NCI-H1436 treated with DMSO at 0.1 percent for 48 hours (cell line): ENCODE measurements at places on chromosomes 6 and 20.

DNA sequence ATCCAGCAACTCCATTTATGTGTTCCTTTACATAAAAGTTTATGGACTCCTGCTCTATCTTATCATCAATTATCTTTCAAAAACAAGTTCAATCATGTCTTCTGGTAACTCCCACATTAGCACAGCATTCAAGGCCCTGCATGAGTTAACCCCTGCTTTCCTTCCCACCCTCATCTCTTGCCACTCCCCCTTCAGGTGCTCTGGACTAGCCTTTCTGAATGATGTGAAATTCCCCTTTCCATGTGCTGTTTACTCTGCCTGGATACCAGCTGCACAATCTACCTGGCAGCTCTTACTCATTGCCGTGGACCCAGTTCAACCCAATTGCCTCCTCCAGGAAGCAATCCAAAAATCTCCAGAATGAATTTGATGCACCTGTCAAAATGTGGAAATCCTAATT is 11.9 kb downstream of the ADGRF4 start:
- DNase-seq: no peak

GRCh38 chr6:12178521-12178920 is 111.6 kb upstream of the EDN1 start:
- no peak for DNase-seq

- no peak for DNase-seq
These were observed 218.8 kb upstream of the MMS22L start for GRCh38 chr6:97501853-97502252.

- DNase-seq: no peak
These were observed 6.5 kb downstream of the ELOVL5 start for GRCh38 chr6:53342217-53342616.

DNA sequence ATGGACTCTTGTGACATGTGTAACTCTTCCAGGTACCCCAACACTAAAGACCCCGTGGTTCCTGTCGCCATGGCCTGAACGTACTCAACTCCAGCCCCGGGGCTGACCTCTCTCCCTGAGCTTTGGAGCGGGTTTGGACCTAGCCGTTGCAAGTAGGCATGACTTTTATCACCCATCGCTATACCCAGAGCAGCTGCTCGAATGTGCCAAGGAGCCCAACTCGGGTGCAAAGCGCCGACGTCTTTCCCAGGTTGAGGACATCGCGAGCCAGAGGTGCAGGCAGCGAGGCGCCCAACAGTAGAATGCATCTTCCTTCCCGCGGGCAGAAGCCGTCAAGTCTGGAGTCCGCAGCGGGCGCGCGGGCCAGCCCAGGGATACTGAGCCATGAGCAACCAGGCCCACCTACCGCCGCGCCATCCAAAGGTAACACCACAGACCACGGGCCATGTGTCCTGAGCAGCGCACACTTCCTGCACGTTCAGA is 5.7 kb upstream of the LAMP5 start:
- DNase-seq: no peak

DNA sequence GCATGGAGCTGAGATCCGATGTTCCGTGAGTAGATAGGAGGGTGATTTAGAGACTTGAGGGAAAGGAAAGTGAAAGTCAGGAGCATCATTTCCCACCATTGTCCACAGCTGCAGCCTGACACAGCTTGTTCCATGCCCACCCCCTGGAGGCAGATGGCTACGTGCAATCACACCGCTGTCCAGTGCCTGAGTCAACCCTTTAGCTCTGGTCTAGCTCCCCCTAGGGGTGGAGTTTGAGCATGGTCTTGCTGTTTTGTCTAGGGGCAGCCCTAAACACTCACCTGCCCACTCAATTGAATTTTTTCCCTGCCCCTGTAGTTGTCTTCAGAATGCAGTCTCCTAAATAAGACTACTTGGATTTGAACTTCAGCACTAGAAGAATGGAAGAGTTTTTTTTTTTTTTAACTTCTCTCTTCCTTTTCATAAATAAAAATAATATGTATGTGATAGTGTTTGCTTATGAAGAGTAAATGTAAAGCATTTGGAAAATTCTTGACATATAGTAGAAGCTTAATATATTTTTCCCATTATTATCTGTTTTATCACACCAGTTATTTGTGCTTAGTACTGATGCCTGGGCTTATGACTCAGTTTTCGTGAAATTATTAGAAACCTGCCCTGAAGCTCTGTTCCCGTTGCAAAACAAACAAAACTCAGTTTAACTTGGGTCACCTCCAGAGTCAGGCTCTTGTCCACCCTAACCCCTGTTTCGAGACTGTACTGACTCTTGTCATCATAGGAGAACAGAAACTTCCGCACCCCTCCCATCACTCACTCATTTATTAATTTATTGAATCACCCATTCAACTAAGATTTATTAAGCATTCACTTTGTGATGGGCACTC is 814.8 kb downstream of the MAFB start:
- DNase-seq: peak; percentile 10

DNA sequence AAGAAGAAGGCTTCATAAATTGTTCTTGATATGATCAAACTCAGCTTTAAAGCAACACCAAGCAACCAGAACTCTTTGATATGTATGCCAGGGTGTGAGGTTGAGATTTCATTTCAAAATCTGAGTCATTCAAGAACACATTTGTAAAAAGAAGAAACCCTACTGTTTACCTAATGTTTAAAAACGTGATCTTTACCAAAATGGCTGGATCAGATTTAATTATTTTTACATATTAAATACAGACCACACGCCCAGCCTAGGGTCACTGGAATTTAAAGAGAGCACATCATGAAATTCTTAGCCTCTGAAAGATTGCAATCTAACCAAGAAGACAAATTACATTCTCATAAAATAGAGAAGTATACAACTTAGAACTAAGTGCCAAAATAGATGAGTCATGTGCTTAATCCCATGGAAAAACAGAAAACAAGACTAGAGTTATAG is 206.8 kb upstream of the SMLR1 start:
- DNase-seq: no peak

DNA sequence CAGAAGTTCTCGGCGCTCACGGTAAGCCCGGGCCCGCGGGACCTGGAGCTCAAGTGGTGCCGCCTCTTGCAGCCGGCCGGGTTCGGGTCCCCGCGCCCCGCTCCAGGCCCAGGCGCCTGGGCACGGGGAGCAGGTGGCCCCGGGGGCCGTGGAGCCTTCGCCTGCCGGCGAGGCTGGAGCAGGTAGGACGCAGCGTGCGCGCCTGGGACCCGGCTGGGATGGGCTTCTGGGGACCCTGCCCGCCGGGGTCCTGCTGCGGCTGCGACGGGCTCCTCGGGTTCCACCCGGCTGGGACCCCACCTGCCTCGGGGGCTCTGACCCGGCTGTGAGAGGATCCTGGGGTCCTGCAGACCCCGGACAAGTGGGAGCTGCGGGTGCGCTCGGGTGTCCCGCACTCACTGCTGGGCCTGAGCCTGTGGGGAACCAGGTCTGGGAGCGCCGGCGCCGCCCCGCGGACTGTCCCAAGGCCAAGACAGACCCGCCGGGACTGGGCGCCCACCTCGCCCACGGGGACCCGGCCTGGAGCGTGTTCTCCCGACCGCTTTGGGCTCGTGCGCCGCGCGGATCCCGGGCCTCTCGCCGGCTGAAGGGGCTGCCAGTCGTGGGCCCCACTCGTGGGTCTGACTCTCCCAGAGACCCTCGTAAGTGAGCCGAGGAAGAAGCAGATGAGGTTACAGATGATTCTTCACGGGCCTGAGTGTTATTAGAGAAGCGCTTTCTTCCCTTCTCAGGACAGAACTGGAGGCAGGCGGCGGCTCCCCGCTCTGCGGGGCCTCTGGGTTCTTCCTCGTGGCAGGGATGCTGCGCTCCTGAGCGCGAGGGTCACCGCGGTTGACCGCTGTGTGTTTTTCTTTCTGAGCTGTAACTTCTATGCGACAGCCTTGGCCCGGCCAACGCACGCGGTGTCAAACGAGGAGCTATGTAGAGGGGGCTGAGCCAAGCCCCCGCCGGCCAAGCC is 729 bp downstream of the SMOC2 start:
- no peak for DNase-seq

GRCh38 chr6:155959898-155960495 is 504.4 kb upstream of the NOX3 start:
- DNase-seq: peak; percentile 24

DNA sequence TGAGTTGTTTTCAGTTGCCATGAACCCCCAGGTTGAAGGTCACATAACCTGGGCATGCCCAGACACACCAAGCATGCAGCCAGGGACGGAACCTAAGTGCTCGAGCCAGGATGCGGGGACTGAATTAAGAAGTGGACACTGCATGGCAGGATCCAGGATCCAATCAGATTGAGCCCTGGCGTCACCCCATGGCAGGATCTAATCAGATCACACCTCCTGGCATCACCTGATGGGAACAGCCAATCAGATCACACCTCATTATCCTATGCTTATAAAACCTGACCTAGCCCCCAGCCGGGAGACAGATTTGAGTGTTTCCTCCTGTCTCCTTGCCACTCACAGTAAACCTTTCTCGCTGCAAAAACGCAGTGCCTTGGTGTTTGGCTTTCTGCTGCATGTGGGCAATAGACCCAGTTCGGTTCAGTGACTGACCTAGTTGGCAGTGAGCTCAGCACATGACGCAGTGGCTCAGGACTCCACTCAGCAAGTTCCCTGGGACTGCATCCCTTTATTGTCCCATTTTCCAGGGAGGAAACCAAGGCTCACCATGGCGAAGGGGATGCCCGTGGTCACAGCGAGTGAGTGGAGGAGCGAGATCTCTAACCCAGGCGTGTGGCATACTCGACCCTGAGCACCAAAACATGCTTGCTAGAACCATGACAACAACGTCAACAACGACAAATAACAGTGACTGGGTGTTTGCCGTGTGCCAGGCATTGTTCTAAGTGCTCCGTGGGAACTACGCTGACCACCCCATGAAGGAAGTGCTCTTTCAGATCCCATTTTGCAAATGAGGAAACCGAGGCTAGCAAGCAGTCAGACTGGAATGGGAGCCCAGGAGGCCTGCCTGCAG is 66.3 kb downstream of the RBM38 start:
- DNase-seq: no peak

DNA sequence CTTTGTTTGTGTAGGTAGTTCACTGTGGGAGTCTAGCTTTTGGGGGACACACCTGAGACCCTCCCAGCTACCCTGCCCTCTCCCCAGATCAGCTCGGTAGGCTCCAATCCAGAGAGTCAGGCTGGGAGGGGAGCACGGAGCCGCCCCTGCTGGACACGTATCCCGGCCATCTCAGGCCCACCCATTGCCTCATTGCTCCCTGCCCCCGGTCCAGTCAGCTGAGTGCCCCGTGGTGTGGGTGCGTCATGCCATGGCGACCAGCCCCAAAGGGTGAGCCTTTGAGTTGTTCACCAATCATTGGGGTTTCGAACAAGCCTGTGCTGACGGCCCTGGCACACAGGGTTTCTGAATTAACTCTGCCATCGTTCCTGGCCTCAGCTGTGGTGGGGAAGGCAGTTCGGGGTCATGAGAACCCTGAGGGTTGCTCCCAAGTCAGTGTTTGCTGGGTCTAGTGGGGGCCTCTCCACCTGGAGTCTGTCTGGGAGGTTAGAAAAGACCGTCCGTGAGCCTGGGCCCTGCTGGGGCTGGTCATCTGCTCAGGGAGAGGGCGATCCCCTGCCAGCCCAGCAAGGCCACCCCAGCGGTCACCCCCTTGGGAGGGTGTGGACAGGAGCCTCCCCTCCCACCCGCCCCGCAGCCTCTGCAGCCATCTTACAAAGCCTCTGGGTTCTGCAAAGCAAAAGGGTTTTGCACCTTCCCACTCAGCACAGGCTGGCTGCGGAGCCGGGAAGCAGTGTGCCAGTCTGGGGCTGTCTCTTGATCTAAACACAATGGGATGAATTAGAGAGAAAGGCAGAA is 34.5 kb downstream of the NTSR1 start:
- no peak for DNase-seq

GRCh38 chr6:72389698-72390097 is 232.2 kb upstream of the KCNQ5 start:
- no peak for DNase-seq

DNA sequence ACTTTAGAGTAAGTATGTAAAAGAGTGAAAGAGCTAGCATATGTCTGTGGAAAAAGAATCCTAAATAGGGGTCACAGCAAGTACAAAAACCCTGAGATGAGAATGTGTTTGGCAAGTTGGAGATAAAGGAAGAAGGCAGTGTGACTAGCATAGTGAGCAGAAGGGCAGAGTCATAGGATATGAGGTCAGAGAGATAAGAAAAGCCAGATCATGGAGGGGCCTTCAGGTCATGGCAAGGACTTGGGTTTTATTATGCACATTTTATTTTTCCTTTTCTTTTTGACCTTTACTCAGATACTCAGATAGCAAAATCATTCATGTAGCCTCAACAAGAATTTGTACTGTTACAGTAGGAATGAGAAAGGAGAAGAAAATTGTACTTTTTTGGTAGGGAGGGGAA is 138.0 kb downstream of the GJA1 start:
- no peak for DNase-seq
